ENCODE measurements at places on chromosomes 1 and 21.

DNA sequence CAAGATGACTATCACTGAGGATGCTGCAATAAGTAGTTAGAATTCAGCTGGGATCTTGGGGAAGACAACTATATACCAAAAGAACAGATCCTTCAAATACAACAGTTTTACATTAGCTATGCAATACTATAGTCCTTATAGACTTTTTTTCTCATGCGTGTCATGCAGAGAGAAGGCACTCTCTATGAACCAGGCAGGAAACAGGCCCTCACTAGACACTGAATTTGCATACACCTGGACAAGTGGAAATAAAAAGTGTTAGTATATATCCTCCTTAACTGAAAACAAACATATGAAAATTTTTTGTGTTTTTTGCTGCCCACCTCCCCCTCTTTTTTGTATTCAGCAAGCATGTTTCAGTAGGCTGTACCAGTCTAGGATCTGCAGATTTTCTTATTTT lies 29.9 kb downstream of the TMCO1 start:
- no peak for DNase-seq

DNA sequence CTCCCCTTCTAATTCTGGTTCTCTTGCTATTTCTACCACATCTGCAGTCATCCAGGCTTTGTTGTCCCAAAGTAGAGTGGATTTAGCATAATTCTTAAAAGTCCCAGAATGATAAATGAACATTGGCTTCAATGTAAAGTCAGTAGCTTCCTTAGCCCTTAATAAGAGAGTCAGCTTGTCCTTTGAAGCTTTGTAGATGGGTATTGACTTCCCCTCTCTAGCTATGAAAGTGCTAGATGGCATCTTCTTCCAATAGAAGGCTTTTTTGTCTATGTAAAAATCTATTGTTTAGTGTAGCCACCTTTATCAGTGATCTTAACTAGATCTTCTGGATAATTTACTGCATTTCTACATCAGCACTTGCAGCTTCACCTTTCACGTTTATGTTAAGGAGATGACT lies 181.4 kb upstream of the B3GALT2 start:
- DNase-seq, result no peak

GRCh38 chr21:36964827-36965719 lies 1.4 kb downstream of the HLCS start:
- no peak for DNase-seq

DNA sequence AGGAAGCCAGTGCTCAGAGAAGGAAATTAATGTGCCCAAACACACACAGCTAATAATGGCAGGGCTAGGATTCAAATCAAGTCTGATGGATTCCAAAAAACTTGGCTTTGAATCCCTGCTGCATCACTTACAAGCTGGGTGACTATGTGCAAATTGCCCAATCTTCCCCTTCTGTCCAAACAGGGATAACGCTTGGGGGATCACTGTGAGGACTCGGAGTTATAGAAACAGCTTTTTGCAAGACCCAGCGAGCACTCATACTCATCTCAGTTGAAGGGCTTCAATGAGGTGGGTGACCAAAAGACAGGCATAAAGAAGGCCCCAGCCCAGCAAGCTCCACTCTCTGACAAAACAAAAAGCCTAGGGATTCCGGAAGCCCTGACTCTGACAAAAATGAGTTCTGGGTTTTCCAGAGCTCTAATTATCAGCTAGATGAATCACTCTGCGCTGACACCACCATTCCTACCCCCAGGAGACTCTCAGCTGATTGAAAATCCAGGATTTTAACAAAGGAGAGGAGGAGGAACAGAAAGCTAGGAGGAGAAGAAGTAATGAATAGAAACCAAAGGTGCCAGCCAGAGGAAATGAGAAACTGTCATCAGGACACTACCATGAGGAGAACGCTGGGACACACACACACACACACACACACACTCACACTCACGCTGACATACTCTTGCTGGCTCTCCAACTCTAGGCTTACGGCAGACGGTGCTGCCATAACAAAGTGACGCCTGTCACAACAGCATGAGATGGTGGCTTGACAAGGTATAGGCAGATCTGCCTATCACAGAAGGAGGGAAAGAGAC lies 1.6 kb upstream of the STK40 start:
- DNase-seq, result no peak

- no peak for DNase-seq
These were observed 53.5 kb upstream of the S1PR1 start for GRCh38 chr1:101183388-101183699.

DNA sequence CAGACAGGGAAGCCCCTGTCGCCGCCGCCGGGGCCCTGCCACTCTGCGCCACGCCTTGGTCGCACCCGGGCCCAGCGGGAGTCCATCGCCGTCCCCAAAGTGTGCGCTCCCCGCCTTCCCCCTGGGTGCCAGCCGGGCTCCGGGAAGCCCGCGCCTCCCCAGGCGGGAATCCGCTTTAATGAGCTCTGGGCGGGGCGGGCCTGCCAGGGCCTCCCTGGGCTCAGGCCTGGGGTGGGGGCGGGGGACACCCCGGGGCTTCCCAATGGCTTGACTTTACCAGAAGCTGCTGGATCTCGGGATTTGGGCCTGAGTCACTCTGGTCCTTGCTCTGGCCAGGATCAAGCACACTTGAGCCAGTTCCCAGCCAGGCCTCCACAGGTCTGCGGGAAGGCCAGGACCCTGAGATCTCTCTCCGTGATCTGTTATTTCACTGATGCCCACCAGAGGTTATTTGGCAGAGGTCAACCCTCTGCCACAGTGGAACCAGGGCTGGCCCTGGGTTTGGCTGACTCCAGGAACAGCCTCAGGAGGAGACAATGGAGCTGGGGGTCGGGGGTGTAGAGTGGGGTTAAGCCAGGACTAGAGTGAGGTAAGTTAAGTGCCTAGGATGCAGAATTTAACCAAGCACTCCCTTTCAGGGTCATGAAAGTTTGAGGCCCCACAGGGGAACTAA lies 178.4 kb upstream of the EDN2 start:
- DNase-seq, result no peak

- DNase-seq, result no peak
These were observed 33.2 kb upstream of the RUNX3 start for GRCh38 chr1:24963099-24963872.

DNA sequence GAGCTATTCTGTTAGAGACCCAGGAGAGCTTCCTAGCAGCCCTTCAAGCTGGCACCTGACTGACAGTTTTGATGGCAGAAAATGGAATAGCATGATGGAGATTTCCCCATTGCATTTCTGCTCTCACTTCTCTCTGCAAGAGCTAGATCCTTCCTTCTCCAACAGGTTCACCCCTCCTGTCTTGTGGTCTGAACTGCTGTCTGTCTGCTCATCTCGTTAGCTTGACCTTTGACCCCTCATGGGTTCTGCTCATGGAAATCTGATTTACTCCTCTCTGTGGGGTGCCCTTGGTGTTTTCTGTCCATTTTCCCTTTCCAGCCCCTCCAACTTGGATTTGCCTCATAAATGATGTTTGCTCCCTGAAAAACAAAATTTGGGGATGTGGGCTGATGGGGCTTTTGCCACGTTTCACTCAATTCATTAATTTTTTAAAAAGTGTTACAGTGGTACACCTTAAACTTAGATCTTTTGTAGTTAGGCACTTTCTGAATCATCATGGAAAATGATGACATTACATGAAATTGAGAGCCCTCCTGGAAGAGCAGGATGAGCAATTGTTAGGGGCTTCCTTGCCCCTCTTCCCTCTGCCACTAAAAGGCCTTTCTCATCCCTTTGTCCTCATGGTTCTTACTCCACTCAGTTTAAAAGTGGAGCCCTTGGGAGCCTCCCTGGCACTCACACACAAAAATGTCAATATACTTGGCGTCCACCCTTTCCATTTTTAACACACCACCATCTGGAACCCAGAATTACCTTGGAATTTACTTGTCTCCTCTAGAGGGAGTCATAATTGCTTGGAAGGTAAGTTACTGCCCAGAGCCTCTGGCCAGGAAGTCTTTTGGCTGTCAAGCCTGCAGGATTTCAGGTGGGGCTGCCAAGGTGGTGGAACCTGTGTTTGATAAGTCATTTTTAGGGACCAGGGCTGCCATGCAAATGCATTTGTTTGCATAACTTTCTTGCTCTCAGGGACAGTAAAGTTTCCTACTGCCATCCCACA lies 31.9 kb upstream of the IL19 start:
- DNase-seq, result no peak
